ENCODE measurements at places on chromosomes 12 and 14. TPM values are rescaled to one million over a fixed set of nuclear protein-coding genes. Genes with fewer than 3 reads are reported as not detected.

The CATSPERB gene
- 1.8 TPM for total RNA-seq

DNA sequence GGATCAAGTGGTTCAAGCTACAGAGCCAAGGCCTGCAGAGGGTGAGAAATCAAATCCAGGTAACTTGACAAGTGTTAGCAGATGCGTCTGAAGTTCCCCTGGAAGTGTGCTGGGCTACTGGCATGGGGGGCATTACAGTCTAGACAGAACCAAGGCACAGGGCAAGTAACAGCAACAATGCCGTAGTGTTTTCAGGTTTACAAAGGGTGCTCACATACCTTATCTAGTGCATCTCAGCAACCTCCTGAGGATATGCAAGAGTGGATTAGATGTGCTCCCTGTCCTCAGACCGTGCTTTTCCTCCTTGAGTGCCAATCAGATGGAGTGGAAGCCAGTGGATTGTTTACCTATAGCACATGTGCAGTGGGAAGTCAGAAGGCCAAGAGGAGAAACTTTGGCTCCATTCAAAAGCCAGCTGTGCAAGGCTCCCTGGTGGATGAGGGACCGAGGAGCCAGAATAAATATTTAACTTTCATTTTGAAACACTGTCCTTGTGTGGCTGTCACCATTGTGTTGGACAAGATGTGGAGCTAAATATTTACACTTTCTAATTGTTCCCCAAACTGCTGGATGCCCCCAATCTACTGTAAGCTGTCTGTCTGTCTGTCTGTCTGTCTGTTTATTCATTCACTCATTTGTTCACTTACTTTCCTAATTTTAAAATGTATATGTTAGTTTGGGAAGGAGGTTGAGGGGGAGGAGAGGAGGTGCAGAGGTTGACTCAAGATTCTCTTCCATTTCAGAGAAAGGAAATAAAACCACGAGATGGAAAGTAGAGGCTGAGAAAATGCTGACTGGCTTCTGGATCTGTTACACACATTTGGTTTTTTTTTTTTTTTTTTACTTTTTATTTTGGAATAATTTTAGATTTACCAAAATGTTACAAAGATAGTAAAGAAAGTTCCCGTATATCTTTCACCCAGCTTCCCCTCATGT is 184.0 kb upstream of the PARP11 start:
- no peak for DNase-seq

DNA sequence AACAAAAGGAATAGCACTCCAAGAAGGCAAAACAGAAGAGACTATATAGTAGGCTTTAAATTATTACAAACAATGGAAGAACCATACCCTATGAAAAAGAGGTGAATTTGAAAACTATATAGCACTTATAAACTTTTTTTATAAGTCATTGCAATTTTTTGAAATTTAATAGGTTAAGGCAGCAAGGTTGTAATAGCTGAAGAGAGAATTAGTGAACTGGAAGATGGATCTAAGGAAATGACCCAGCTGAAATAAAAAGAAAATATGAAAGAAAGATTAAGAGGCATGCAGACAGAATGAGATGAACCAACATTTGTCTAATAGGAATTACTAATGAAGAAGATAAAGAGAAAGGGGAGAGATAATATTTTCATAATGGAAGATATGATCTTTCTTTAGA is 9.8 kb downstream of the TESC start:
- DNase-seq, result no peak

The SYNE3 gene
- 24.6 TPM for total RNA-seq

- DNase-seq, result no peak
Observed at GRCh38 chr14:99889268-99889667, 96.1 kb downstream of the EML1 start.

GRCh38 chr14:54026671-54027070 is 70.0 kb upstream of the BMP4 start:
- DNase-seq, result no peak

DNA sequence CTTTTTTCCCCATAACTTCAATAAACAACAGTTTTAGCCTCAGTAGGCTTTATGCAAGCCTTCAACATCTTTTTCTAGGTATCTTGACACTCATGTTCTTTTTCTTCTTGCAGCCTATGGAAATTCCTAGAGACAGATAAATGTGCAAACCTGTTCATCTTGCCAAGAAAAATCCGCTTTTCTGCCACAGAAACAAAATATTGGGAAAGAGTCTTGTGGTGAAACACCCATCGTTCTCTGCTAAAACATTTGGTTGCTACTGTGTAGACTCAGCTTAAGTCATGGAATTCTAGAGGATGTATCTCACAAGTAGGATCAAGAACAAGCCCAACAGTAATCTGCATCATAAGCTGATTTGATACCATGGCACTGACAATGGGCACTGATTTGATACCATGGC is 295.9 kb downstream of the ZFP36L1 start:
- DNase-seq, result no peak

The INHBC gene
- total RNA-seq, result not detected

DNA sequence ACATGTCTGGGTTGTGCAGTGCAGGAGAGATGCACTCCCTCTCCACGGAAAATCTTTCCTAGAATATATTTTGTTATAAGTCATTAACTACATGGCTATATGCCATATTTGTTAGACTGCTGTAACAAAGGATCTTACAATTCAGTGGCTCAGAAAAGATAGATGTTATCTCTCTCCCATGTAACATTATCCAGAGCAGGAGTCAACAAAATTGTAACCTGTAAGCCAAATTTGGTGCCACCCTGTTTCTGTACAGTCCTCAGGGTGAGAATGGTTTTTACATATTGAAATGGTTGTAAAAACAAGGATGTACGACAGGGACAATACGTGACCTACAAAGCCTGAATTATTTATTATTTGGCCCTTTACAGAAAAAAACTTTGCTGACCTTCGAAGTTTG is 155.5 kb downstream of the KIF21A start:
- no peak for DNase-seq

GRCh38 chr12:60644076-60644475 is 1048.2 kb downstream of the SLC16A7 start:
- DNase-seq, result no peak

DNA sequence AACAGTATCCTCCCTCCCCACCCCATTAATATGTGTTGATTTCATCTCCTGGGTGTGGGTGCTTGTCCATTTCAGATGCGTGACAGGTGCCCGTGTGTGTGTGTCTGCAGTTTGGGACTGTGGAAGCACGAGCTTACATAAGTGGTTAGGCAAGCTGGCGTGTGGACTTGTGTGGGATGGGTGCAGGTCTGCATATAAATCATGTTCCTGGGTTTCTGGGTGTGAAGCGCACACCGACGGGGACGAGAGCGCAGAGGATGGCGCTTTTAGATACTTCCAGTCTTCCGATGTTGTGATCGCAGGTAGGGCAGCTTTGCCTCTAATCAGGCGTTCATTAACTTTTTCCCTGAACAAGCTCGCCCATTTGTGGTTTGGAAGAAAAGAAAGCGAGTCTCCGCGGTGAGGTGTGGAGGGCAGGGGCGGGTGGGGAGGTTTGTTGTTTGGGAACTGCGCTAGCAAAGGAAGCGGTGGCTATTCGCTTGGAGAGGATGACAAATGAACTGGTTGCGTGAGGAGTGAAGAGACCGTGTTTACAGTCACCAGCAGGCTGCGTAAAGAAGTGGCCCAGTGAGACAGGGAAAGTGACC is 865 bp downstream of the RGS6 start:
- DNase-seq, result no peak

The ACSM4 gene
- not detected for total RNA-seq

The PLEKHG7 gene
- total RNA-seq, result not detected

DNA sequence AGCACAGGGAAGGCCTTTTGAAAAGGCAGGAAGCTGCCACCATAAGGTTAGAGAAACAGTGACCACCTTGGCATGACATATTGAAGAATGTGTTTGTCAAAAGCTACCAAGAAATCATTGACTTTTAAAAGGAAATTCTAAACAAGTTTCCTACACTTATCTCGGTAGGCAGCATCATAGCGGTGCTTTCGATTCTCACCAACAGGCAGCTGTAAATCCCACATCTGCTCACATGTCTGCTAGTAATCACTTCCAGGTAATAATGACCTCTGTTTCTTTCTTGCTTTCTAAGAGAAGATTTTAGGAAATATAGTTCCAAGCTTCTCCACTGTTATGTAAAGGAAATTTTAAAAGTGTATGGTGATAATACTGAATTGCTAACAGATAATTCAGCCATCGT is 821.1 kb upstream of the FOXG1 start:
- DNase-seq, result no peak

DNA sequence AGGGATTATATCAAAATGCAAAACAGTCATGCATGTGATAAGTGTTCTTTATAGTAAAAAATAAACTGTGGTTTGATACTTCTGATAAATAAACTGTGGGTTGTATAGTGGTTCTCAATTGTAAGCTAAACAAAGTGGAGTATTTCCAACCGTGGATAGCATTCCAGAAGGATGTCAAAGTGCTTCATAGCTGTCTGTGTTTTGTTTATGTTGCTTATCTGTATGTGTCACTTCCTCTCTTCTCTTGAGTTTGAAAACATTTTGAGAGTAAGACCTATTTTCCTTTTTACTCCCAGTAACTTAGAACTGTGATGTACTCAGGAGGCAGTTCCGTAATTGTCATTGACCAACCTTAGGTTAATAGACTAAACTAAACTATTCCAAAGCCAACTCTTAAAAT is 415.8 kb downstream of the TMTC2 start:
- DNase-seq, result no peak

DNA sequence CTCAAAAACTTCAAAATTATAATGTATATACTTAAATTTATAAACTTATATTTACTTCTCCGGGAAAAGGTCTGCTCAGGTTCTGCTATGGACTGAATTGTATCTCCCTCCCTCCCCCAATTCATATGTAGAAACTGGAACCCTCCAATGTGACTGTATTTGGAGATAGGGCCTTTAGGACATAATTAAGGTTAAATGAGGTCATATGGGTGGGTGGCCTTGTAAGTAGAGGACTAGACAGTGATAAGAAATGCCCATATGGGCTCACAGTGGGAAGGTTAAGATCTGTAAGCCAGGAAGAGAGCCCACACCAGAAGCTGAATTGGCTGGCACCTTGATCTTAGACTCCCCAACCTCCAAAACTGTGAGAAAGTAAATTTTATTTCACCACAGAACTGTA is 84.5 kb downstream of the TAOK3 start:
- DNase-seq, result no peak

Data from left cardiac atrium (tissue), 4 donors.